Tracheal epithelial cell (primary cell): ENCODE measurements at places on chromosomes 2 and 18. TPM values are rescaled to one million over a fixed set of nuclear protein-coding genes. Genes with fewer than 3 reads are reported as not detected.

Gene GLI2
- total RNA-seq, result under 0.01 and 0.21 TPM in 2 replicates

Gene AKAIN1
- total RNA-seq, result not detected in 2 replicates

Gene NPHP1
- total RNA-seq, result 1.2 and 3.4 TPM in 2 replicates

Gene SFTPB
- total RNA-seq, result not detected in 2 replicates

Gene SH3RF3
- total RNA-seq, result under 0.01 and 0.24 TPM in 2 replicates

Gene GAREM2
- total RNA-seq, result 0.43 and 0.72 TPM in 2 replicates

Gene RND3
- total RNA-seq, result 100.0 and 308 TPM in 2 replicates
